ENCODE measurements at places on chromosomes 3 and 15. TPM values are rescaled to one million over a fixed set of nuclear protein-coding genes. Genes with fewer than 3 reads are reported as not detected.

The IGSF10 gene
- polyA plus RNA-seq: 0.04 TPM

The SPINK8 gene
- polyA plus RNA-seq: not detected

- no peaks in the 10 kb centered on the region for H3K27me3 ChIP-seq
- H3K27ac ChIP-seq: no peak overlapping the region
- no peaks in the 10 kb centered on the region for H3K4me1 ChIP-seq
- H3K36me3 ChIP-seq: no peaks in the 10 kb centered on the region
Observed at GRCh38 chr15:29921130-29921601, 98.9 kb upstream of the TJP1 start.

The CILP gene
- polyA plus RNA-seq: 5.3 TPM

GRCh38 chr15:40762919-40763800 lies 708 bp upstream of the GCHFR start:
- DNase-seq: peak; percentile 81
- peak overlapping the region; percentile 71 for H3K4me3 ChIP-seq
- H3K4me1 ChIP-seq: peaks cover 16% of the 10 kb centered on the region
- peak overlapping the region; percentile 76 for H3K27ac ChIP-seq
- no peaks in the 10 kb centered on the region for H3K27me3 ChIP-seq

The CCDC39 gene
- 0.03 TPM for polyA plus RNA-seq

All from psoas muscle (tissue), 8 donors.